HFFc6 (cell line): ENCODE measurements at places on chromosomes 16 and 17. TPM values are rescaled to one million over a fixed set of nuclear protein-coding genes. Genes with fewer than 3 reads are reported as not detected.

The KRTAP2-3 gene
- 46.2 to 138 TPM (median 94.9 TPM) in 3 replicates for total RNA-seq

The MPO gene
- total RNA-seq = not detected in 3 replicates

The C1QTNF8 gene
- total RNA-seq = not detected in 3 replicates

The KRT33B gene
- 1.00 and 1.6 TPM in 2 replicates for total RNA-seq

The TNP2 gene
- total RNA-seq = not detected in 3 replicates

The PMFBP1 gene
- total RNA-seq = 0.05 and 0.31 TPM in 2 replicates

The TOP2A gene
- 70.1 to 152 TPM (median 109 TPM) in 3 replicates for total RNA-seq

The CLEC10A gene
- not detected in 3 replicates for total RNA-seq

DNA sequence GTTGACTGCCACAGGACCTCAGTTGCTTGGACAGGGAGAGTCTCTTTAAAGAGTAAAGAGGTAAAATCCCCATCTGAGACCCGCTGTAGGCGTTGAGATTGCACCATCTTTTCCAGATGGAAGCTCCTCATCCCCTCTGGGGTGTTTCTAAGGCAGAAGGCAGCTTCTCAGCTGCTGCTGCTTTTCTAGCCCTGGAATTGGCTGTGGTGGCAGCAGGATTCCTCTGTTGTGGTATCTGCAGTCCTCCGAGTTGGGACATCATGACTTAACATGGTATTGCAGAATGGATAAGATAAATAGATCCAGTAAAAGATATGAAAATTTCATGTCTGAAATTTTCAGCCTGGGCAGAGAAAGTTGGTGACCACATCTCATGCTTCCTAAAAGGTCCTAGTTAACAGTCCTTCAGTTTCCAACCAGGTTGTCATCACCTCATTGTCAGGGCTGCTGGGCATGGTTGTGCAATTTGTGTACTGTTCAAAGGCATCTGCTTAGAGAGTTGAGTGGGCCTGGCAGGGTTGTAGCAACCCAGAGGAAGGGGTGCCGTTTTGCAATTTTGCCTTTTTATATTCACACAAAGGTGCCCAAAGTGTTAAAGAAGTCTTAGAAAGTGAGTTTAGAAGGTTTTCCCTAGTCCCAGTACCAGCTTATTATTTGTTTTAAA is 150.4 kb downstream of the SPECC1 start:
- H3K27me3 ChIP-seq = peaks cover 9% of the 10 kb centered on the region
- H3K4me3 ChIP-seq = no peak overlapping the region
- no peak overlapping the region for H3K27ac ChIP-seq
- peaks cover 4% of the 10 kb centered on the region; the same call in 1 of the 2 replicates for H3K36me3 ChIP-seq
- no peak for DNase-seq
- H3K4me1 ChIP-seq = peaks cover 13% of the 10 kb centered on the region; the same call in 1 of the 2 replicates

DNA sequence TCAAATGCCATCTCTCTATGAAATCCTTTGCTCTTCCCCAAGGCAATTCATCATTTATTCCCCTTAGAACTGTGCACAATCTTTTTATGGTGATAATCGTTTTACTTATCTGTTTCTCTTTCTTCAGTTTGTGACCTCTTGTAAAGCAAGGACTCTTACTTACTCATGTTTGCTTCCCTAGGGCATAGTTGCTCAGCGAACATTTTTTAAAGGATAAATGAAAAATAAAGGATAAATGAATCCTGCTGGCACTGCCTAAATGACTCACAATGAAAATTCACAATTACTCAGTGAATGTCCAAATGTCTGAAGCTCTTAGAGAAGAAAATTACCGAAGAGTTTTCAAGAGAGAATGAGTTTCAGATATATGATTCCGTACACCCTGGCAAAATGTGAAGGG is 671.7 kb downstream of the CDH11 start:
- H3K4me1 ChIP-seq = peaks cover 54% of the 10 kb centered on the region
- H3K27me3 ChIP-seq = no peaks in the 10 kb centered on the region
- peak overlapping the region; percentile 55 for H3K4me3 ChIP-seq
- H3K27ac ChIP-seq = peak overlapping the region; percentile 85
- H3K36me3 ChIP-seq = no peaks in the 10 kb centered on the region; the same call in 1 of the 2 replicates

GRCh38 chr17:76304226-76305134 is 3.6 kb downstream of the QRICH2 start:
- H3K27ac ChIP-seq = no peak overlapping the region
- DNase-seq = no peak
- no peaks in the 10 kb centered on the region for H3K27me3 ChIP-seq
- H3K36me3 ChIP-seq = peaks cover 3% of the 10 kb centered on the region; the same call in 1 of the 2 replicates
- peaks cover 6% of the 10 kb centered on the region for H3K4me1 ChIP-seq

DNA sequence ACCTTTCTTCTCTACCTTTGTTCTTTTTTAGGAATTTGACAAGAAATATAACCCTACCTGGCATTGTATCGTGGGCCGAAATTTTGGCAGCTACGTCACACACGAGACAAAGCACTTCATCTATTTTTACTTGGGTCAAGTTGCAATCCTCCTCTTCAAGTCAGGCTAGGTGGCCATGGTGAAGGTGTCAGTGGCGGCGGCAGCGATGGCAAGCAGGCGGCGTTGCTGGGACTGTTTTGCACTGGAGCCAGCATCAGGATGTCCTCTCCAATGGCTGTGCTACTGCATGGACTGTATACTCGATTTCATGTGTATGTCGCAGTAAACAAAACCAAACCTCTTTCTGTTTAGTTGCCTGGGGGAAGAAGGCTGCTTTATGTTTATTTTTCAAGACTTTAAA is 5.9 kb downstream of the DYNLL2 start:
- no peak overlapping the region for H3K27ac ChIP-seq
- peaks cover 67% of the 10 kb centered on the region for H3K4me1 ChIP-seq
- no peak for DNase-seq
- H3K4me3 ChIP-seq = no peak overlapping the region
- no peaks in the 10 kb centered on the region; the same call in 1 of the 2 replicates for H3K27me3 ChIP-seq

- H3K27ac ChIP-seq = no peak overlapping the region
- no peaks in the 10 kb centered on the region for H3K27me3 ChIP-seq
- H3K36me3 ChIP-seq = no peaks in the 10 kb centered on the region
- H3K4me1 ChIP-seq = no peaks in the 10 kb centered on the region
Measured at GRCh38 chr16:13629704-13630103, 290.2 kb upstream of the ERCC4 start.

- peaks cover 35% of the 10 kb centered on the region for H3K4me1 ChIP-seq
- H3K27ac ChIP-seq = no peak overlapping the region
- peaks cover 17% of the 10 kb centered on the region for H3K27me3 ChIP-seq
Measured at GRCh38 chr17:19642373-19642893, 6.1 kb upstream of the ALDH3A2 start.

- DNase-seq = no peak
- no peak overlapping the region for H3K4me3 ChIP-seq
- H3K27ac ChIP-seq = no peak overlapping the region
- no peaks in the 10 kb centered on the region; the same call in 1 of the 2 replicates for H3K27me3 ChIP-seq
- no peaks in the 10 kb centered on the region for H3K4me1 ChIP-seq
Measured at GRCh38 chr16:19316846-19317245, 31.3 kb downstream of the CLEC19A start.

GRCh38 chr17:72205357-72205756 is 84.5 kb downstream of the SOX9 start:
- no peak for DNase-seq
- no peaks in the 10 kb centered on the region for H3K4me1 ChIP-seq
- peaks cover 26% of the 10 kb centered on the region for H3K27me3 ChIP-seq

DNA sequence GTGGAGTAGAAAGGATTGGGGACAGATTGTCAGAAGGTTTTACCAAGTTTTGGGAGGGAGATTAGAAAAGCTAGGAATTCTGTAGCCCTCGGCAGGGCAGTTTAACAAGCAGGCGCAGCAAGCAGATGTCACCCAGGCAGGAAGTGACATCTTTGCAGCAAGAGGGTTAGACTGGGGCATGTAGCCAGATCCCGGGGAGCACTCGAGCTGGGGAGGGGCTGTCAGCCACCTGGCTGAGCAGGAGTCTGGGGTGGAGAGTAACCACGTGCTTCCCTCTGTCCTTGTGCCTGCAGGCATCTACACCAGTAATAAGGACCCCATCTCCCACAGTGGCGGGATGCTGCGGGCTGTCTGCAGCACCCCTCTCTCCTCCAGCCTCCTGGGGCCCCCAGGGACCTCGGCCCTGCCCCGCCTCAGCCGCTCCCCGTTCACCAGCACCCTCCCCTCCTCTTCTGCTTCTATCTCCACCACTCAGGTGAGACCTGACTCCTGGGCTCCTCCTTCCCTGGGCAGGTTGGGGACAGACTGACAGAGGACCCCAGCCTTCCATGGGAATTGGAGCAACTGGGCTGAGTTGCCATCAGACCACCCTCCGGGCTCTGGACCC is 12.2 kb downstream of the MLLT6 start:
- no peaks in the 10 kb centered on the region; the same call in 1 of the 2 replicates for H3K27me3 ChIP-seq
- H3K4me1 ChIP-seq = no peaks in the 10 kb centered on the region
- no peak overlapping the region for H3K4me3 ChIP-seq

GRCh38 chr17:66678827-66679226 is 156.1 kb upstream of the CACNG5 start:
- H3K27me3 ChIP-seq = peaks cover 4% of the 10 kb centered on the region
- no peak overlapping the region for H3K4me3 ChIP-seq

DNA sequence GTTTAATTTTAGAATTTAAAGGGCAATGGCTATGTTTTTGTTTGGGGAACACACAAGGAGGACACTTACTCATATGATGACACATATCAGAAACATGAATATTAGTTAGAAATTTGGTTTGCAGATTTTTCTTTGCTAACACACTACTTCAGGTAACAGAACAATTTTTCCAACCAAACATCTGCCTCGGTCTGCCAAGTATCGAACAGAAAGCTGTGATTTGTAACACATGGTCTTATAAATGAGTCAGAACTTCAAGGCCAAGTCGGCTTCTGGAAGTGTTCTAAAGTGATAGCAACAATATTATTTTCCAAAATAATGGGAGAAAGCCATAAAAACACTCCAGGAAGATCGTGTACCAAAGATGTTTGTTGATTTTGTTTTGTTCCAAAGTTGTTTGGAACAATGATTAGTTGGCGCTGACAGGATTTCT is 75.9 kb upstream of the PMFBP1 start:
- no peaks in the 10 kb centered on the region; the same call in 1 of the 2 replicates for H3K27me3 ChIP-seq
- H3K4me3 ChIP-seq = peak overlapping the region; percentile 70
- H3K36me3 ChIP-seq = peaks cover 4% of the 10 kb centered on the region; the same call in 1 of the 2 replicates
- H3K27ac ChIP-seq = peak overlapping the region; percentile 68
- peak; percentile 8 for DNase-seq
- H3K4me1 ChIP-seq = peaks cover 38% of the 10 kb centered on the region

DNA sequence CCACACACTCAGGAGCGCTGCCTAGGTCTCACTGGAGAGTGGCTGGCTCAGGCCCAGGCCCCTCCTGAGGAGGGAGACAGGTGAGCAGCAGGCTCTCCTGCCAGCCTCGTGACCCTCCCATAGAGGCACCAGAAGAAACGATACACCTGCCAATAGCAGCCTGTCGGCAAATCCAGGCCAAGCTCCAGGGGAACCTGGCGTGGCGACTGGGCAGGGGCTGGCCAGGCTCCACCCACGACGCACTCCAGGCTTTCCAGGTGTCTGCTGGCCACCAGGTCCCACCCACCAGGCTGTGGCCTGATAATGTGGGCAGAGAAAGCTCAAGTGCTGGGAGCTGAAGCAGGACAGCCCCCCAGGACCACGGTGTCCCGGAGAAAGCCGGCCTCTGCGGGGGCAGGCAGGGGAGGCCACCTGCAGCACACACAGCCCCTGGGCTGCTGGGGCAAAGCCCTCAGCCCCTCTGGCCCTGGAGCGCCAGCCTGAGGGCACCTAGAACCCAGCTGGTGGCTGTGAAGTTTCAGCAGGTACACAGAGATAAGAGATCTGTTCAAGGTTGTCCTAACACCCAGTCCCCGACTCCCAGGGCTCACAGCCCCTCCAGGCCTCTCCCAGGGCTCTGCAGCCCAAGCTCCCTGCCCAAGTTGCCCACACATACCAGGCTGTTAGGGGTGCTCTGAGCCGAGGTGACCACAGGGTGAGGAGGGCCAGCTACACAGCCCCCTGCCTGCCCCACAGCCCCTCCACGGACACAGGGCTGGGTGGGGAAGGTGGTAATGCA is 2.4 kb downstream of the PGAP6 start:
- no peak for DNase-seq
- H3K36me3 ChIP-seq = no peaks in the 10 kb centered on the region
- peaks cover 6% of the 10 kb centered on the region for H3K4me1 ChIP-seq
- no peak overlapping the region for H3K27ac ChIP-seq
- H3K4me3 ChIP-seq = no peak overlapping the region

DNA sequence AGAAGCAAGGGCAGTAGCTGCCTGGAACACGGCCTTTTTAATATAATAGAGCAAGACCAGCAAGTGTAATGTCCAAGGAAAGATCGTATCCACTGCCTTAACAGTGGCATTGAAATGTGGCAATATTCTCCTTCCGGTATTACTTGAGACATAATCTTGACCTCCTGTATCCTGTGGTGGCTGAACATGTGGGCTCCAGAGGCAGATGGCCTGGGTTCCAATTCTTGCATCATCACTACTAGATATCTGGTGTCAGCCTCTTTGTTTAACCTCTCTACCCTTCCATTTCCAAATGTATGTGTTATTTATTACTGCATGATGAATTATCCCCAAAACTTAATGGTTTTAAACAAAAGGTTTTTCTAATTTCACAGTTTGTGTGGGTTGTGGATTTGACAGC is 3.5 kb upstream of the CDYL2 start:
- peak overlapping the region; percentile 76; the same call in 1 of the 2 replicates for H3K27ac ChIP-seq
- H3K27me3 ChIP-seq = no peaks in the 10 kb centered on the region; the same call in 1 of the 2 replicates
- no peak for DNase-seq
- peaks cover 5% of the 10 kb centered on the region for H3K36me3 ChIP-seq

GRCh38 chr16:83686726-83687125 is 121.1 kb upstream of the HSBP1 start:
- H3K36me3 ChIP-seq = no peaks in the 10 kb centered on the region
- H3K4me3 ChIP-seq = no peak overlapping the region
- peaks cover 3% of the 10 kb centered on the region for H3K27me3 ChIP-seq
- no peak overlapping the region for H3K27ac ChIP-seq
- DNase-seq = no peak
- no peaks in the 10 kb centered on the region for H3K4me1 ChIP-seq

DNA sequence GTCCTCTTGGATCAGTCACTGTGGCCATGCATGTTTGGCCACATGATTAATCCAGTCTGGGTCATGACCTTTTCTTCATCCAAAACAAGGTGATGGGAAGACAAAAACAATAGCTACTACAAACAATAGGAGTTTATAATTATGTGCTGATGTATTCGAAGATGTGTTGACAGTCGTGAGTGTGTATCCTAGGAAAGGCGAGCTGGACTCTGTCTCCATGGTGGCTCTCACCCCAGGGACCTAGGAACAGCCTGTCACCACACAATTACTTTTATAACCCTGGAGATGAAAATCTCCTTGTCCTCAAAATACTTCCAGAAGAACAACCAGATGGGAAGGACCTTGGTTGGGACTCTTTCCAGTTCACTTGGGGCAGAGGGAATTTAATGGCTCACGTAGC is 9.8 kb upstream of the PLK1 start:
- H3K27ac ChIP-seq = peak overlapping the region; percentile 84
- DNase-seq = no peak
- H3K4me1 ChIP-seq = peaks cover 38% of the 10 kb centered on the region
- H3K36me3 ChIP-seq = peaks cover 40% of the 10 kb centered on the region
- H3K4me3 ChIP-seq = no peak overlapping the region

DNA sequence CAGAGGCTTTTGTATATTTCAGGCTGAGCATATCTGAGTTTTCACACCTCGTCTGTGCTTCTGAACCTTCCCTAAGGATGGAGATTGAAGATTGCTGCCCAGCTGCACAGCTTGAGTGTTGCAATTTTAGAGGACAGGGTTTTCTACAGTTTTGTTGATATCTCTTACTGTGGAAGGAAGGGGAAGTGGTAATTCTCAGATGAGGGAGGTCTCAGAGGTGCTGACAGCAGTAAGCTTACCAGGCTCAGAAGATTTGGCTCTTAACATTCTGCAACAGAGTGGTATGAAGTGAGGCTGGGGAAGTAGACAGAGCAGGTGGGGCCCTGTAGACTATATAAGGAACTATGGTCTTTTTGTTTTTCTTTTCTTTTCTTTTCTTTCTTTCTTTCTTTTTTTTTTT is 45.8 kb upstream of the ARHGAP17 start:
- no peaks in the 10 kb centered on the region for H3K36me3 ChIP-seq
- no peak for DNase-seq
- H3K27ac ChIP-seq = no peak overlapping the region
- peaks cover 14% of the 10 kb centered on the region for H3K4me1 ChIP-seq

GRCh38 chr16:83587201-83587600 is 220.6 kb upstream of the HSBP1 start:
- H3K4me3 ChIP-seq = no peak overlapping the region
- H3K4me1 ChIP-seq = no peaks in the 10 kb centered on the region
- no peak overlapping the region for H3K27ac ChIP-seq
- H3K36me3 ChIP-seq = peaks cover 10% of the 10 kb centered on the region
